Right forelimb (tissue), 1 donor: ENCODE measurements at places on chromosomes 7 and 10.
A peak's percentile ranks its signal among the peaks of the same experiment; 100 is the strongest.

GRCh38 chr10:13902868-13903587 is 316.3 kb downstream of the PRPF18 start:
- no peak for DNase-seq

DNA sequence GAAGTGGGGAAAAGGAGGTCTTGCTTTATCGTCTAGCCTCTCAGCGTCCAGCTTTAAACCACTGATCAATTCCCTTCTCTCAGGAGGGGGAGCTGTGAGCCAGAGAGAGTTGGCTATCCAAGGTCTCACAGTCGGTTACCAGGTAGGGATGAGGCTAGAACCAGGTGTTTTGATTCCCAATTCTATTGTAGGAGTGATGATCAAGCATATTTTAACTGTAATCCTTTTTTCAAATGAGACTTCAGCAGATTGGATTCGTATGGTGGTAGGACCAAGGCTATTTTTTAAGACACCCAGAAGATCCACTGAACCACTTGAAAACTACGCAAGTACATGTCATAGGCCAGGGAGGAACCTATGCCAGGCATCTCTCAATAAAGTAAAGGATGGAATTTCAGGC is 8.4 kb downstream of the MINDY4 start:
- no peak for DNase-seq

- no peak for DNase-seq
Observed at GRCh38 chr7:15015545-15016314, 113.2 kb upstream of the DGKB start.

DNA sequence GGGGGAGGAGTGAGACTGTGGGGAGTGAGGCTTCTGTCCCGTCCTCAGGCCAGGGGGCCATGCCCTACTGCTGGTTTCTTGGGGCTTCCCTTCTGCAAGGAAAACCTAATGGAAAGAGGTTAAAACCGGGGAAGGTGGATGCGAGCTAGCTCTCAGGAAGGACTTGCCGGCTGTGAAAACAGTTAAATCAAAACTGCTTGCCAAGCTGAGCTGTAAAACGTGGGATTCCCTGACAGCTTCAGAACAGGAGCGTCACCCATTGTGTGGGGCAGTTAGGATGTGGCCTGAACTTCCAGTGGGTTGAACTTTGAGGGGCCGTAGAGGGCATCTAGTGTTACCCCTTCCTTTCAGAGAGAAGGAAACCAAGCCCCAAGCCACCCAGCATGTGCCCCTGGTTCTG is 13.1 kb downstream of the TSPAN15 start:
- DNase-seq: no peak

GRCh38 chr7:135620980-135621850 is 41.1 kb upstream of the STMP1 start:
- DNase-seq: no peak

DNA sequence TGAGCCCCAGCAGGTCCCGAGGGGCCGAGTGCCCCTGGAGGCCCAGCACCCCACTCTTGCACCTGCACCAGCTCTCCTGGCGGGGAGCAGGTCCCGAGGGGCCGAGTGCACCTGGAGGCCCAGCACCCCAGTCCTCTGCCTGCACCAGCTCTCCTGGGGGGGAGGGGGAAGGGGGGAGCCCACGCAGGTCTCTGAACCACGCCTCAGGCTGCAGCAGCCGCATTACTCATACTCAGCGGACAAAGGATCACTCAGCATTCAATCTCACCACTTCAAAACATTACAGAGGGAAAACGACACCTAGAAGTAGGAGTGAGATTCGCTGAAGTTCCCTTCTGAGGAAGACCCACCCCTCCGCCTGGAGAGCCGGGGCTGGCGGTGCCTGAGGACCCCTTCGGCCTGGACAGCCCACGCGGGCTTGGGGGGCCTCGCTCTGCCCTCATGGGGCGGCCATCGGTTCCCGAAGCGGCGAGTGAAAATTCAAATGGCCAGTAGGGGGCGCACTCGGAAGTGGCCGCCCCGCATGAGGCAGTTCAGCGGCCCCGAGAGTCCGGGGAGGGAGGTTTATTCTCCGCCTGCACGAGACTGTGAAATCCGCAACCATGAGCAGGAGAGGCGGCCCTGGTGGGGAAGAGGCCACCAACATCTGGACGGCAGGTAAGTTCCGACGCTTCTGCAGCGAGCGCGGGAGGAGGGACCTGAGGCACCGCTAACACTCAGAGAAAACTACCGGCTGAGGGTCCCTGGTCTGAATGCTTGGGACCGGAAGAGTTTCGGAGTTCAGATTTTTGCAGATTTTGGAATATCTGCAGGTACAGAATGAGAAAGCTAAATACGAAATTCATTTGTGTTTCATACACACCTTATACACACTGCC is 1.1 kb upstream of the GPER1 start:
- peak; percentile 87 for DNase-seq

DNA sequence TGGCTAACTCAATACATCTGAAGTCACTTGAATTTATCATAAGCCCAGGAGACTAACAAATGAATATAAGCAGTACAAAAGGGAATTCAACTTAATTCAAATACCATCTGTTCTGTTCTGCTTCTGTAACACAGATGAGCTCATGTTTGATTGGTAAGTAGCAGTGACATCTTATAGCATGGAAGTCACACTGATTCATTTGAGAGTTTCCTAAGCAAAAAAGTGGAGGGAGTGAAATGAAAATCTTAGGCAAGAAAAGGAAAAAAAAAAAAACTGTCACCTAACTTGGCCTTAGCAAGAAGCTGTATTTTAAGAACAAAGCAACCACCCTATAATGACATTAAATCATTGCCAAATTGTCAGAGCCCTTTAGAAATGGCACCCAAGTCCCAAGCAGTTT is 49.5 kb downstream of the SMURF1 start:
- no peak for DNase-seq

- DNase-seq: no peak
Observed at GRCh38 chr7:43655584-43655983, 72.7 kb downstream of the STK17A start.

DNA sequence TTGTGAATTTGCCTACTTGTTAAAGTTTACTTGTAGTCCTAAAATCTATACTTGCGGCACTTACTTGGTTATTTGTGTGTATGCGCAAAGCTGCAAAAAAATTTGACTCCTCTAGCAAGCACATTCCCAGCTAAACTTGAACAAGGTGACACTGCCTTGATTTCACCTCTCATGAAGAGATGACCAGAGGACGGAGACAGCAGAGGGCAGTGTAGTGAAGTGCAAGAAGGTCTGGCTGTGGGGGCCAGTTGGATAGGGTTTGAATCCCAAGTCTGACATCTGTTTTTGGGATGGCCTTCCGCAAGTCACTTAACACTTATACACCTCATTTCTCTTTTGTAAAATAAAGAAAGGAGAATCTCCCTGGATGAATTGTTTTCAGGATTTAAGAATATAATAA is 15.7 kb downstream of the SLK start:
- DNase-seq: no peak

DNA sequence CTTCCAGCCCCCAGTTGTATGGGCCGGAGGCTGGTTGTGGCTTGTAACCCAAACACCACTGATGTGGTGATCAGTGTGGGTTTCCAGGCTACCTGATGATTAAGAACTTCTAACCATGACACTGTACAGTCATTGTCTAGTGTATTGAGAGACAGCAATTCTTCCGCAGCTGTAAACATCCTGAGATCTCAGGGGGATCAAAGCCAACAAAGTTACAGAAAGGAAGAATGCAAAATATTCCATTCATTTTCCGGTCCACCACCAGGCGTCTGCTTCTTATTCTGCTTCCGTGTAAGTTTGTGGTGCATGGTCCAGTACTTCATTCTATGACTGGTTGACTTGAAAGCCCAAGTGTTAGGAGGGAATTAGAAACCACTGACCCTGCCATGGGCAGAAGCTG is 10.3 kb upstream of the GLI3 start:
- DNase-seq: no peak

DNA sequence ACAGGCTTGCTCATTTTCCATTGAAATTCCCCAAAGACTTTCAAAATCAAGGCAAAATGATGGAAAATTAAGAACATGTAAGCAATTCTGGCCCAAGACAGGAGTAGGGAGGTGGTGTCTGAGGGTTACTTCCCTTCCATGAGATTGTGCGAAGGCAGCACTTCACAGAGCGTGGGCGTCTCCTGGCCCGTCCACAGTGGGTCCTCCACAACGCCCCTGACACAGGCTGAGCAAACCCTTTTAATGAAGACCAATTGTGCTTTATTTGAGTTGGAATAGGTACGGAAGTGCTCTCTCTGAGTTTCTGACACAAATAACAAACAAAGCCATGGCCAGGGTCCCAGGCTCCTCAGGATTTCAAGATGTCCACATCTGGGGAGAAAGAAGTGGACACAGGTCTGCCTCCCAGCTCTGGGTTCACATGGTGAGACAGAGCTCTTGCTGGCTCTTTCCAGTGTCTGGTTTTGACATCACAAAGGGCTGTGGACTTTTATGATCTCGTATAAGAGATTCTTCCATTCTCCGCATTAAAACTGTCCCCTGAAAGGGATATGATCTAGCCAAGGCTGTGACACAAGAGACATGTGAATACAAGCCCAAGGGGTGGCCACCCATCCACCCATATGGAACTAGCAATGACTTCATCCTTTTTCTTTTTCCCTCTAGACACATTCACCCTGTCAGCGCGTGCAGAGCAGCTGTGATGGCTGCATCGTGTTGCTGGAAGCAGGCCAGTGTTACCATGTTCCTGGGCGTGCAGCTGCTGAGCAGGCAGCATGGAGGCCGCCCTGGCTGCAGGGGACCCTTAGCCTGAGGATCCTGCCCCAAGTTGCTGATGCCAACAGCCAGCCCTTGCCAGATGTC is 145.6 kb downstream of the ADAM12 start:
- DNase-seq: peak; percentile 87

- DNase-seq: no peak
Observed at GRCh38 chr7:24734306-24734705, 23.0 kb downstream of the GSDME start.

DNA sequence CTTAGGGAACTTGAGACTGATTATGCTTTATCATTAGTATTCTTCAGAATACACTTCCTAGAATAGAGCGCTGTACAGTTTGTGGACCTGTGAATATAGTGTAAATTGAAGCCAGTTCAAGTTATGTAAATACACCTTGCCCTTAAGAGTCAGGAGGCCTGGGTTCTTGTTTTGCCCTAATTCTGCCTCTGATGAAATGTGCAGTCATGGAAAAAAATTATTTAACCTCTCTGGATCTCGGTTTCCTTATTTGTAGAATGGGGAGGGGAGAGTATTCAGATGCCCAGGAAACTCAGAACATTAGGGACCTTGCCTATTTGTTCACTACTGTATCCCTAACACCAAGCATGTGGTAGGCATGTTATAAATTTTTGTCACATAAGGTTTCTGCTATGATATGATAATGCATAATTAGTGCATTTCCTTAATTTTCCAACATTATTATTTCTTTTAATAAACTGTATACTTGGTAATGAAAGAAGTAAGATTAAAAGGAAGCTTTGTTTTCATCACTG is 1.3 kb downstream of the EXOC6 start:
- DNase-seq: no peak

DNA sequence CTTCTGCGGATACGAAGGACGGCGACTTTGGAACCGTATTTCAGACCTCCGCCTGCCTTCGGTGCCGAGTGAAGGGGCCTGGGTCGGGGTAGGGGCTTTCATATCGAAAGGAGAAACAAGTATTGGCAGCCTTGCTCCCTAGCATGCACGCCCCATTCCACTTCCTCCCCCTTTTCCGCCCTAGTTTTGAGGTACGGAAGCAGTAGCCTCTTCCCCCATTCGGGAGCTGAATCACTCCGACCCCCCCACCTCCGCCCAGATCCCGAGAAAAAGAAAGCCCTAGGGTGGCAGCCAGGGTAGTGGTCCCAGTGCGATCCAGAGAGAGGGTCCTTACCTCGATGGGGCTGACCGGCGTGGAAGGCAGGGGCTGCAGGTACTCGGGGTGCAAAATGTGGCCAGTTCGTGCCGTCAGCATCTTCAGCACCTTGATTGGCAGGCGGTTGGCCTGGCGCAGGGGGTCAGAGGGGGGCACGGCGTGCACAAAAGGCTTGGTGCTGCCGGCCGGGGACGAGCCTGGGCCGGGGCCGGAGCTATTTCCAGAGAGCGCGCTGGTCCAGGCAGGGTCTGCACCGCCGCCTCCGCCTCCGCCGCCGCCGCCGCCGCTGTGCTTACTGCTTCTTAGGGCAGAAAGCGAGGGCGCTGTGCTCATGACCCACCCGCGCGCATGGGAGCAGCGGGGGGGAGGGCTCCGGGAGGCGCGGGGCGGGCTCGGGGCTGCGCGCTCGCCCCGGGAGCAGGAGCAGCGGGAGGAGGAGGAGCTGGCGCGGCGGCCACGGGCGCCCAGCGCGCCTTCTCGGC is 594 bp downstream of the ZNF503 start:
- peak; percentile 67 for DNase-seq

GRCh38 chr7:154638286-154638685 is 364.6 kb downstream of the PAXIP1 start:
- no peak for DNase-seq

DNA sequence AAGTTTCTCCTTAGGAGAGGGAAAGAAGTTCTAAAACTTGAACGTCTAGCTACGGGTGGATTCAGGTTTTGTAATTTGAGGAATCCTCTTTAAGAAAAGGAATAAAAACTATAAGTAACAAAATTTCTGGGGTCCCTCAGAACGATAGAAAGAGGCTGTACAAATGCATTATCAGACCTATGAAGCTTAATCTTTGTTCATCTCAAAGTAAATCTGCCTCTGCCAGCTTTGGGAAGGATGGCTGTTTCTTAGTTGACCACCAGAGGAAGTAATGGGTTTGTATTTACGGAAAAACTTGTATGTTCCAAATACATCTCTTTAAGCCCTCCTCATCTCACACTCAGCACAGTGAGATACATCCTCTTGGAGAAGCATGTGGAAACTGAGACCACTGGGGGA is 864 bp downstream of the PSTK start:
- DNase-seq: no peak

DNA sequence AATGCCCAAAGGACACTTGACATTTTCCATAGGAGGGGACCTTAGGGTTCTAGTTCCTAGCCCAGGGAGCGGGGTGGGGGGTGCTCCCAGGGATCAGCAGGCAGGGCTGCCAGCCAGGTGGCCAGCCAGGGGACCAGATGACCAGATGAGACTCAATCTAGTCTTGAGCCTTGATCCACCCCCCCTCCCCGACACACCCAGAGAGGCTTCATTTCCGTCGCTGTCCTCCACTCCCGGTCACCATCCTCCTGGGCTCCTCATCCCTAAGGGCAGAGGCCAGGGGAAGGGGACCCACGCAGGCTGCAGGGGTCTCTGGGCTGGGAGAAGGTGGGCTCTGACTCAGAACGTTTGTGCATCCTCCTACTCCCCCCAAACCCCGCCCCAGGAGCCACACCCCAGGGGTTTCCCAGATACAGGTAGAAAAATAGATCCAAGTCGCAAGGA is 1.0 kb downstream of the STX1A start:
- DNase-seq: no peak

- DNase-seq: no peak
Observed at GRCh38 chr10:20372748-20373147, 524.4 kb downstream of the NEBL start.

- DNase-seq: no peak
Observed at GRCh38 chr7:32516551-32517100, 21.3 kb downstream of the AVL9 start.

GRCh38 chr7:144404946-144405345 is 1.5 kb upstream of the NOBOX start:
- DNase-seq: no peak

- DNase-seq: peak; percentile 78
Observed at GRCh38 chr10:110746254-110746826, 102.2 kb downstream of the RBM20 start.

GRCh38 chr10:100344241-100344788 is 2.7 kb upstream of the SCD start:
- no peak for DNase-seq
